ENCODE measurements at places on chromosomes 4 and X. TPM values are rescaled to one million over a fixed set of nuclear protein-coding genes. Genes with fewer than 3 reads are reported as not detected.

- DNase-seq, result no peak
These were observed 834.4 kb upstream of the SLIT2 start for GRCh38 chr4:19417256-19417655.

GRCh38 chr4:75880278-75880677, 22.0 kb downstream of the PPEF2 start:
- DNase-seq, result no peak

DNA sequence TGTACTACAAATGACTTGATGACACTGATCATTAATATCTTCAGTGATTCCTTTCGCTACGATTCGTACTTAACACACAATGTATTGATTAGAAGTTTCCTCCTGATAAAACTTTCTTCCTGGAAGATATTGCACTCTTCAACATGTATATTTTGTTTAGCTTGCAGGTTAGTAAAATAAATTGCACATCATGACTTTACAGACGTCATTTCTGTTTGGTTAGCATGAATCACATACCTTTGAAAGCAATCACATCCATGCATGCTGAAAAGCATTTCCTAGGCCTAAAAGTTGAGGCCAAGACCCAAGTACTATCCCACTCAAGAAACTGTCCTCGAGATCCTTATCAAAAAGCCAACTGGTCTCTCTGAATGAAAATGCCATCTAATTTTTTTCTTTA, 1841.0 kb upstream of the PCDH7 start:
- no peak for DNase-seq

DNA sequence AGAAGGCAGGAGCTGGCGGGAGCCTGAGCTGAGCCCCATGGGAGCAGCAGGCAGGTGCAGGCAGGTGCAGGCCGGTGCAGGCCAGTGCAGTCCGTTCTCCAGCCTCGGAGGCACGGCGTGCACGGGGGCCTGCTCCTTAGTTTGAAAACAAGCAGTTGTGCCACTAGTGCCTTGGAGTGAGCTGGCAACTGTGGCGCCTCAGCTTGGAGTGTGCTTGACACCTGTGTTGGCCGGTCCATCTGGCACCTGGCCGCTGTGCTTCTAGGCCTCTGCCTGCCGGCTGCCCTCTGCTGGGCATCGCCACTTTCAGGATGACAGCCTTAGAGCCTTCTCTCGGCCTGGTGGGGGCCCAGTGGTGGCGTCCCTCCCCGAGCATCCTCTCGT, 47.9 kb downstream of the RGS12 start:
- DNase-seq, result peak; percentile 63

GAGE12F gene
- not detected for total RNA-seq

MAGEA8 gene
- not detected for total RNA-seq

DNA sequence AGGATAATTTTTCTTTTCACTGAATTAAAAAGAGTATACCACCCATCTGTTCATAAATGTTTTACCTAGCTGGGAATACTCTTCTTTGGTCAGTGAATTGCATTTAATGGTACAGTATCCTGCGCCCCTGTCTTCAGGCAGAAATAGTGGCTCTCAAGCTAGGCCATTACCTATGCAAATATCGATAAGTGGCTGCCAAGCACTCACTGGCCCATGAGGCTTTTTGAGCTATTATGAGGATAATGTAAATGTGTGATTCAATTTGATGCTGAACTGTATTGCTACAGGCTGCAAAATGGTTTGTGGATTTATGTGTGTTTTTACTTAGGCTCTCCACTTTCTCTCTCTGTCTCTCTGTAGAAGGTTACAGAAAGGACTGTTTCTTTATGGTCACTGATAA, 30.1 kb upstream of the MTMR1 start:
- no peak for DNase-seq

- no peak for DNase-seq
These were observed 21.5 kb downstream of the PKD2 start for GRCh38 chr4:88028946-88029345.

FAM149A gene
- 13.9 TPM for total RNA-seq

GRCh38 chr4:139764182-139764581, 98.6 kb downstream of the MGST2 start:
- DNase-seq, result no peak

- no peak for DNase-seq
These were observed 52.1 kb downstream of the NDST3 start for GRCh38 chr4:118086344-118086743.

- no peak for DNase-seq
These were observed 2.4 kb downstream of the STX18 start for GRCh38 chr4:4539481-4539880.

GLRB gene
- 1.4 TPM for total RNA-seq

GRCh38 chrX:1595711-1596060, 4.3 kb downstream of the AKAP17A start:
- DNase-seq, result peak; percentile 14

DNA sequence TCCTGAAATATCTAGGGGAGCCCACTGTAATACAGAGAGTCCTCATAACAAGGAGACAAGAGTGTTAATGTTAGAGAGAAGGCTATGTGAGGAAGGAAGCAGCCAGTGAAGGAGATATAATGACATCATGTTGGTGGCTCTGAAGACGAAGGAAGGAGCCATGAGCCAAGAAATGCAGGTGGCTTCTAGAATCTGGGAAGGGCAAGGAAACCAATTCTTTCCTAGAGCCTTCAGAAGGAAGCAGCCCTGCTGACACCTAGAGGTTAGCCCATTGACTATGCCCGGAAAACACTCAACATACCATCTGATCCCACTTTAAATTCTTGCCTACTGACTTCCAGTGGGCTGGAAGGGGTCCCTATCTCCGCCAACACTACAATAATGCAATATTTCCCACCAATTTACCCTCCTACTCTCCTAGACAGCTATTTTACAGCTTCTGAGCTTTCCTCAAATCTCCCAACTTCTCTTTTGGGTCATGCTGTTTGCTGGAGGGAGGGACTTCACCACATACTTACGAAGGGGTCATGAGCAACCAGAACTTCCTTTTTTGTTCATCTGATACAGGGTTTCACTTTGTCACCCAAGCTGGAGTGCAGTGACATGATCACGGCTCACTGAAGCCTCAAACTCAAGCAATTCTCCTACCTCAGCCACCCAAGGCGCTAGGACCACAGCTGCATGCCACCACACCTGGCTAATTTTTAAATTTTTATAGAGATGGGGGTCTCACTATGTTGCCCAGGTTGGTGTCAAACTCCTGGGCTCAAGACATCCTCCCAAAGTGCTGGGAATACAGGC, 25.2 kb upstream of the G3BP2 start:
- DNase-seq, result no peak

TMEM47 gene
- total RNA-seq, result 7.4 TPM

APOO gene
- 72.0 TPM for total RNA-seq

DNA sequence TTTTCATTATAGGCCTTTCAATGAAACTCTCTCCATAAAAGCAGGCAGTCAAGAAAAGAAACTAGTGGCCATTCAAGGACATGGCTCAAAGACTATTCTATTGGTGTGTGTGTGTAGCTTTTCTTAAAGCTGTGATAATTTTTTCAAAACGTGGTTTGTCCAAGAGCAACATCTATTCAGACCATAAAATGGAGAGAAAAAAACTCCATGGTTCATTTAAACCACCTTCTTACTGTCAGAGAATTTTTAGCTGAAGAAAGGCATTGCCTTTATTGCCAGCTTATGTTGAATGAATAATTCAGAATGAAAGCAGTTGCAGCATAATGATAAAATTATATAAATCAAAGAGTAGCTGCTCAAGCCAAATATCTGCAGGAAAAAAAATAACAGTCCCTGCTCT, 325.5 kb downstream of the PCDH18 start:
- DNase-seq, result no peak

- no peak for DNase-seq
These were observed 32.1 kb upstream of the SLC16A2 start for GRCh38 chrX:74389016-74389722.

ZNF711 gene
- 8.2 TPM for total RNA-seq

CXCL13 gene
- total RNA-seq, result not detected

DNA sequence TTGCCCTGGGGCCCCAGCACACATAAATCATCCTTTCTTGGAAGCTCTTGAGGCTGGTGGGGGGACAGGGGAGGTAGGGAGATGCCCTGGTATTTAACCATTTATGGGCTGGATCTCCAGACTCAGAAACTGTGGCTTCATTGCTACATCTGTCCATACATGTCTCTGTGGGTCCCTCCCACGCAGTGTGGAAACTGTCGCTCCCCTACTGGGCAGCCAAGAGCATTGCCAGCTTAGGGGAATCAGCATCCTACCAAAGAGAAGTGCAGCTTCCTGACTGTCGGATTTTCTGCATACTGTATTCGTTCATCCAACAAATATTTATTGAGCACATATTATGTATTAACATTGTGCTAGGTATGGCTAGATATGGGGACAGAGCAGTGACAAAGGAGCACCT, 3.7 kb downstream of the GRIPAP1 start:
- no peak for DNase-seq

DNA sequence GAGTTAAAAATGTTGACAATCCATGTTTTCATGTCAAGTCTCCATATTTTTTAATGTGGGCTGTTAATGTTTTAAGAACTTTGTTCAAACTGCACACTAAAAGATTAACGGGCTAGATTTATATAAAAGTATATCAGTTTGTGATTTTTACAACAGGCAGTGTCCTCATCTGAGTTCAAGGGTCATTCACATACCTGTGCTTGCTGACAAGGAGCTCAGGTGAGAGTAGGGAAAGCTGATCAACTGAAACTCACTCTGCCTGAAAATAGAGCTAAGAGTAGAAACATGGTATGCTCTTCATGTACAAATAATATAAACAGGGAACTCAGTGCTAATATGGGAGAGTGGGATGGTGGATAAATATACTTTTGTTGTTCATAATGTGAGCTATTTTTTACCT, 102.3 kb upstream of the DKK2 start:
- no peak for DNase-seq

GRCh38 chrX:44043496-44043895, 70.3 kb upstream of the NDP start:
- no peak for DNase-seq

- DNase-seq, result no peak
These were observed 32.2 kb downstream of the IL21 start for GRCh38 chr4:122588453-122589238.

GRCh38 chr4:39235696-39236095, 53.4 kb downstream of the WDR19 start:
- DNase-seq, result no peak

GRCh38 chr4:40886931-40887763, 137.4 kb downstream of the NSUN7 start:
- DNase-seq, result no peak

DNA sequence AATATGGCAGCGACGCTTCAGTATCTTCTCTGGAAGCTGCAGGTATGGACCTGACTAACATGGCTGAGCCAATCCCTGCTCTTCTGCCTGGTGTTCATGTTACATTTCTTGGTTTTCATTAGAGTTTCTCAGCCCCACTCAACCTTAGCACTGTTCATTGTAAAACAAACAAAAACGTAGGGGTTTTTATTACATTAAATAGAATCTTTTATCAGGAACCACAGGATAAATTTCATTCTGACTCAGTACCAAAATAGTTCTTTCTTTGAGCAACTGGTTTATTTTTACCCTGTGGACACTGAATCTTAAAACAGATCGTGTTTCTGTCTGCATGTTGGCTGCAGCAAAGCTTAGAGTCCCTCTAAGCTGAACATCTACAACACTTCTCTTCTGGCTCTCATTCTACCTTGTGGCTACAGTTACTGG, 27.1 kb downstream of the FHIP1A start:
- DNase-seq, result no peak

ARX gene
- not detected for total RNA-seq

DNA sequence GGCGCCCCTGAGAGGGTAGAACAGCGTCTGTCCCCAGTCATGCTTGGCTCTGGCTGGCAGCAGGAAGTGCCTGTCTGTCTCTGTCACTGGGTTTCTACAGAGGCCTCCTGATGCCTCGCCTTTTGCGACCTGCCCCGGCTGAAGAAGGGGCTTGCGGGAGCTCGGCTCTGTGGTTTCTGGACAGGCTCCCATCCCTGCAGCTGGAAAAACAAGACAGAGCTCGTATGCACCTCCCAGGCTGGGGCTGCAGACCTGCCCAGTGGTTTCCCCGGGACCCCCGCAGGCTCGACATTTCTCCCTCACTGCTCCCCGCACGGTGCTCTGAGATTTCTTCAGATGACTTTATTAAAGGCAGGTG, 57.0 kb upstream of the SORCS2 start:
- no peak for DNase-seq

DNA sequence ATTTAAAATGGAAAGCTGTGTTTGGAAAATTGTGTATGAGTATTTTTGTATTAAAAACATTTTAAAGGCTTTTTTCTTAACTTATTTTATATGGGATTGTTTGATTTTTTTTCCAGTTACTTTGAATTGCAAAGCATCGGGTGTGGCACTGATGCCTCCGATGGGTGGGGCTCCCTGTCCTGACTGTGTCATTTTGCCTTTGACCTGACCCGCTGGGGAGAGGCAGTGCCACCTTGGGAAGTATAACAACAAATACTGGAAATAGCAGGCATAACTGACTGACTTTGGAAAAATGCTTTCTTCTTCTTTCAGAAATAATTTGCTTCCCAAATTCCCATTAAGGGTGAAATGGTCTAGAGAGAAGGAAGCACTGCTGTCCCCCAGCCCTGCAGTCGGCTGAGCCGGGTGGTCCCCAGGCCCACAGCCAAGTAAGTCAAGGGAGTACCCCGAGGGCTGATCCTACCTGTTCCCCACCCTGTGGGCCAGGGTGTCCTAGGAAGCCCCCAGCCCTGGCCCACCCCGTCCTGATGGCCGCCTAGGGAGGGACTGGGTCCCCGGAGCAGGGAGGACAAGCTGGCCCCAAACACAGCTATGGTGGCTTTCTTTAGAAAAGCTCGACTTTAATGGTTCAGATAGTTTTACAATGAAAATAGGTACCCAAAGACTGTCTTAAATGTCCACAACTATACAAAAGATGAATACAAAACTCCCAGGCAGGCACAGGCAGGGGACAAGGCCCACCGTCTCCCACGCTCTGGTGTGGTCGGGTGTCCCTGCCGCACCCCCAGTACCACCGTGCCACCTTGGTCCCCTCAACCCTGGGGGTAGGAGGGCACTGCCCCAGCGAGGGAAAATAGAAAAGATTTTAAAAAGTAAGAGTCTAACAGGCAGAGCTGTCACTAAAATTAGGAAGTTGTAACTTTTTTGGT, 26.4 kb downstream of the NELFA start:
- peak; percentile 43 for DNase-seq

DNA sequence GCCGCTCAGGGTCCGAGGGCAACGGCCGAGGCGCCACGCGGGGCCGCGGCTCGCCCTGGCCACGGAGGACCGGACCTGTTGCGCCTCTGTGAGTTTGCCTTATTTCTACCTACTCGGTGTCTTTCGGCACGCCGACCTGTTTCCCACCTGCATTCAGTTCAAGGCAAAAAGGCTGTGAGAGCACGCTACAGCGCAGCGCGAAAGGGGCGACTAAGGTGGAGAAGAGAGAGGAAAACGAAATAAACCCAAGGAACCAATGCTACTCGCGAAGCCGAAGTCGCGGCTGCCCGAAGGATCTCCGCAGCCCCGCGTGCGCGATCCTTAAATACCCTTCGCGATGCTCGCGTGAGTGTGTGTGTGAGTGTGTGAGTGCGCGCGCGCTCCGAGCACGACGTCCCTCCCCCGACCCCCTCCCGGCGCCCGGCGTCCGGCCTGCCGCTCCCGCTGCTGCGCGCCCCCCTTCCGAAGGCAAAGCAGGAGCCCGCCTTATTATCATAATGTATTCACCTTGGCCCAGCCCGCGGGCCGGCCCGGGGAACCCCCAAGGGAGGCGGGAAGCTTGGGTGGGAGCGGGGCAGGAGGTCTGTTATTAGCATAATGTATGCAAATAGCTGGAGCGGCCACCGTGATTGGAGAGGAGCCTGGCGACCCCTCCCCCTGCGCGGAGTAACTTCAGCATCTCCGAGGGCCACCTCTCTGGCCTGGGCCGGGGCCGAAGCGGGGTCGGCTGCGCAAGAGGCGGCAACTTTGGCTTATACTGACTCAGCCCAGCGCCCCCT, at the start of gene COL25A1:
TSS of gene COL25A1 (minus strand) at position 298 of the 779 bp plus-strand sequence.
- peak; percentile 94 for DNase-seq
